ENCODE measurements at places on chromosomes 5 and 9.

GRCh38 chr5:172428224-172429166, 25.8 kb downstream of the SH3PXD2B start:
- no peak for DNase-seq

DNA sequence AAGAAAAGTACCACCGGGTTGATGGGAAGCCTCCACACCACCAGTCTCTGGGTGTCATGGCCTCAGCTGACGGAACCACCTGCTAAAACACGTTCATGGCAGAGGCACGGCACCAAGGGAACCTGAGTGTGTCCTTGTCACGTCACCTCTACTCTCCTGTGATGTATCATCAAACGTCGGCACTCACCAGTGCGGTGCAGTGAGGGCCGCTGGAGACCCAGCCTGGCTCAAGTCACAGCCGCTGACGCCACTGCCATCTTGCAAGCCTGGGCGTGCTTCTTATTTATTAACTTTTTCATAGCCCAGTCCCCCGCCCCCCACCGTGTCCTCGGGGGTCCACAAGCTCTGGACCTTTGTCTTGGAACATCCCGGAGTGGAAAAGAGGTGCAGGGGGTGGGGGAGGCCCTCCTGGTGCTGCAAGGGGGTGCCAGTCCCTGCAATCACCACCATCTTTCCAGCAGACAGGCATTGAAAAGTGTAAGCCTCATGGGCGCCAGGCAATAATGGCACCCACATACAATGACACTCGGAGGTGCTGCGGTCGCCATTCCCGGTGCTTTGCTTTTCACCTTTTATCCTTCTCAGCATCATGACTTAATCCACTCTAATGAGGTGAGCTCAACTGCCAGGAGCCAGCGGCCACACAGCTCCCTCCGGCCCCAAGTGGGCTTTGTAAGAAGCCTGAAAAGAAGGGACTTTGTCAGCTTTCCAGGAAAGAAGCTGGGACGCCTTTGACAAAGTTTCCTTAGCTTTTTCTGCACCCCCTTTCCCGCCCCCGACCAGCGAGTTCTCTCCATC, 202.3 kb upstream of the IRX1 start:
- DNase-seq, result no peak

DNA sequence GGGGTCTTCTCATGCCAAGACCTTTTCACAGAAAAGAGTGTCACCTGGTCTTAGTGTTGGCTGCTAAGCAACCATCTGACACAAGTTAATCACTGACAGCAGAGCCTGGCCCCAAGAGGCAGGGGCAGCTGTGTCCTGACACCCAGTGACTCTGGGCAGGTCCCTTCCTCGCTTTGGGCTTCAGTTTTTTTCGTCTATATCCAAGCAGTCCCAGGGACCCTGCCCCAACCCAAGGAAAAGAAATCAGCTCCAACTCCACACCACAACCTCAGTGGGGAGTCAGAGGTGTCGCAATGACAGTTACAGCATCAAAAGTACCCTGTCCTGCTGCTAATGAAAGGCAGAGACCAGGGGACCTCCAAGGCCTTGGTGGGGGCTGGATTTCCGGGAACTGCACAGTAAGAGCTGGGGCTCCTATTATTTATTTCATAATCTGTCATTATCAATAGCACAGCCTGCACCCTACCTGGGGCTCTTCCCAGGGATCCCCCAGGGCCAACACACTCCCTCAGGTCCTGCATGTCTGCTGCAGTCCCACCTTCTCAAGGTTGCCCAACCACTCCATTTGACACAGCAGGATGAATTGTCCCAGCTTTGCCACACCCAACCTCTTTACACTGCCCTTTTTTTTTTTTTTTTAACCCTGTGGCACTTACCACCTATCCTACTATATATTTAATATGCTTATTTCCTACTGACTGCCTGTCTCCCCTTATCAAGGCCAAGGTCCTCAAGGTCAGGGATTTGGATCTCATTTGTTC, 9.4 kb downstream of the ANKS6 start:
- DNase-seq, result no peak

GRCh38 chr5:52727020-52727419, 60.7 kb upstream of the ITGA1 start:
- no peak for DNase-seq

DNA sequence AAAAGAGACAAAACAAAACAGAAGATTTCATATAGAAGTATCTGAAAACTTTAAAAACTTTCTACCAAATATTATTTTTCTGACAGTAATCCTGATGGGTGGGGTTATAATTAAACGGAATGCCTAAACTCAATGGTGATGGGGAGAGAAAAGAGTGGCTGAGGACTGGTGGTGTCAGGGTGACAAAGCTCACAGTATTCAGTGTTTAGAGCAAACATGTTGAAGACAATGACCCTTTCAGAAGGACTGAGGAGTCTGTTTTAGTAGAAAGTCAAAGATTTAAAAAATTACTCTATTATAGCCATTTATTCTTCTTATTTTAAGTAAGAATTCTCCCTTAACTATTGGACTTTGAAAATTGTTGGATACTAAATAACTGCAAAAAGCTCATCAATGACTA, 1144.0 kb downstream of the TAF11L14 start:
- DNase-seq, result no peak

DNA sequence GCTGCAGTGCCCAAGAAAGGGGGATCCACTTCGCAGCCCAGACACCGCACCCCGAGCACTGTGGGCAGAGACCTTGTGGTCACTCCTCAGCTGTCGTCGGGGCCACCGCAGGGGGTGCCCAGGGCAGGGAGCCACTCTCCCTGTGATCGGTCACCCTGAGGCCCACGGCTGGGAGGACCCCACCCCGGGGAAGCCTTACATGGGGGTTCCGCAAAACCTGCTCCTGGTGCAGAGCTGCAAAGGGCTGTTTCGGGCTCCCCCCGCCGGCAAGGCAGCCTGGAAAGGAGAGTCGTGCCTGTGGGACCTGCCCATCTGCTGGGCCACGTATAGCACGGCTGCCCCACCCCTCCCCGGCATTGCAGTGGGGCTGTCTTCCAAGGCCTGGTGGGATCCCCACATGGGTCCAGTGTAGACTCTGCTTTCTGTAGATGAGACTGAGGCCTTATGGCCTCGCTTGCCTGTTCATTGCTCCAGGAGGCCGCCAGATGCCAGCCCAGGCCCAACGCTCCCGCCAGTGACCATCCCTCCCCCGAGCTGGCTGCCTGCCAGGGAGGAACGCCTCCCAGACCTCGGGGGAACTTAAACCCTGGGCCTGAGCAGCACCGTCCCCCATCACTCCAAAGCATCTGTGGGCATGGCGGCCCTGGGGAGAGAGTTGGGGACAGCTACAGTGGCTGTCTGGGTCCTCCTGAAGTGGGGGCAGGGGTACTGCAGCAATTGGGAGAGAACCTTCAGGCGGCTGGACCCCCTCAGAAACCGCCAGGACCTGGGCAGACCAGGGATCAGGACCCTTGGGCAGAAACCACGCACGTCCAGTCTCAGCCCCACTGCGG, 1.6 kb upstream of the DNLZ start:
- no peak for DNase-seq

DNA sequence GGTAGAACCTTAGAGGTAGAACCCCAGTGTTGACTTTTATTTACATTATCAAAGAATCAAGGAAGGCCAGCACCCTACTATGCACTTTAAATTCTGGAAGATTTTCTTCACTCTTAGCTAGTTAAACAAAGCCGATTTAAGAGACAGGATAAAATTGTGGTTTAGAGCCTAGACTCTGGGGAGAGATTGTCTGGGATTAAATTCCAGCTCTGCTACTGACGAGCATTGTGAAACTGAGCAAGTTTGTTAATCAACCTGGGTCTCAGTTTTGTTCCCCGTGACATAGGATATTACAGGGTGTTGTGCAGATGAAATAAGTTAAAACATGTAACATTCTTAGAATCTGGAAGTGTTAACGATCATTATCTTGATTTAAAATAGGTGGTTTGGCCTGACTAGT, 83.5 kb downstream of the FEM1C start:
- no peak for DNase-seq

DNA sequence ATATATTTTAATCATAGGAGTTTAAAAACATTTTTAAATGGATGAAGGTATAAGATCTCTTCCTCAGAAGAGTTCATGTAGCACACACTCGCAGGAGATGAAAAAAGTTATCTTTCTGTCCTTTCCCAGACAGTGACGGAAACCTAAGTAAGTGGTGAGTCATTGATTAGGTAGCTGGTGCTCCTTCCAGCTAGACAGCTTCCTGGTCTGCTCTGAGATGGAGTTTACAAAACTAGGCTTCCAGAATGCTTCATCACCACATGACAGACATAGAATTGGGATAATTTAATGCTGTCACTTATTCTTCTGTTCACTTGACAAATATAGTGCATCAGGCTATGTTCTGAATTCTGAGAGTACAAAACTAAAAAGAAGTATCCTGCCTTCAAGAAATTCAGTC, 2393.0 kb upstream of the C9orf72 start:
- DNase-seq, result peak; percentile 5

GRCh38 chr5:168447808-168448207, 38.5 kb upstream of the RARS1 start:
- no peak for DNase-seq

All from SW 1271 (cell line).